Hepatic stellate cell (primary cell): ENCODE measurements at places on chromosomes 3 and 15.

DNA sequence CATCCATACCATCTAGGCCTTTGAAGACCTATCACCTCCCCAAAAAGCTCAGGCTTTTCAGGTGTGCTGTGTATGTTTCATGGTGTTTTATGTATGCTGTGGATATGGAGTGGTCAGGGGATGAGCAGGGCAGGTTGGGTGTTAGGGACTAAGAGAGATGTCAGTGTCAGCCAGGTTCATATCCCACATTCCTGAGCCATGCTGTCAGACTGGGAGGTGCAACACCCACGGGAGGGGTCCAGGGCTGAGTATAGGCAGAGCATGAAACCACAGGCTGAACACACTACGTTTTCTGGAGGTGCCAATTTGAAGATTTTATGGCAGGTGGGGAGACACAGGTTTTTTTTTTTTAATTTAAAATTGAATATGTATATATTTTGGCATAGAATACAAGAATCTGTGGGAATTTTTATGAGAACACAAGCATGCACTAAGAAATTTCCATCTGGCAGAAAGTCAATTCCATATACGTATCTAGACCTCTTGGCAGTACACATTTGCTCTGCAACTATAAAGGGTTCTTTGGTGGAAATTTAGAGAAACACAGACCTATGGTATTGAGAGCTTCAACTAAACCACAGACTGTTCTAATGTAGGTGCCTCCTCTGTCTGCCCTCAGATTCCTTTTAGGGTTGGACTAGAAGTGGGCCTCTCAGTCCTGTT, 101.9 kb upstream of the RNU6-1 start:
- DNase-seq: no peak

DNA sequence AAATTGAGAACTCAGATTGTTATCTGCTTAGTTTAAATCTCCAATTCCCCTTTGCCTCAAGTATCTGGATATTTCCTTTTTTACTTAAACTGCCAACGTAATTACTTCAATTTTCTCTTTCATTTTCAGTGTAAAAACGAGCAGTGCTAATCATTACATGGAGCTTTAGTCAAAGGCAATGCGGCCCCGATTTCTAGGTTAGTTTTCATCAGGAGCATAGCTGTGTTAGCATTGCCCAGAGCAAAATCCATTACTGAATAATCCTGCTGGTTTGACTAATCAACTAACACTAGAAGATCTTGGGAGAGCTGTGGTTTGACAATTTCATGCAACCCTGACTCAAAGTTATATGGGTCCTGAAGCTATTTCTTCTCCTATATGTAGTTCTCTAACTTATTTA, 46.2 kb downstream of the ZPLD1 start:
- no peak for DNase-seq

- no peak for DNase-seq
Observed at GRCh38 chr15:40250771-40251483, 12.1 kb downstream of the PAK6 start.

GRCh38 chr15:95944661-95945255, 385.7 kb upstream of the NR2F2 start:
- DNase-seq: no peak
